Fibroblast of skin of abdomen (primary cell): ENCODE measurements at places on chromosomes 7 and 10.

DNA sequence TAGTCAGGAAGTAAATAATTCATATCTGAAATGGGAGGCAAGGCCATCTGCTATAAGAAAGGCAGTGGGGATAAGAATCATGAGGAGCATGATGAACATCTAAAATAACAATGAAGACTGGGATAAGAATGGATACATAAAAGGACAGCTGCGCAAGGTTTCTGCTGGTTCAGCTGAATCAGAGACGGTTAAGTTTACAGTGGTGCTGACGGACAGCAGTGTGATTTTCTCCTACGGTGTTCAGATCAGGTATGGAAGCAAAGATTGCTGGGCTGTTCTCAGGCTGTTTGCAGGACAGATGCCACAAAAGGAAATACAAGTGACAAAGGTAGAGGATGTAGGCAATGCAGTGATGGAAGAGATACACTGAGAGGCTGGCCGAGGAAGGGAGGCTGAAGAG lies 8.4 kb downstream of the CYCS start:
- no peak for DNase-seq

DNA sequence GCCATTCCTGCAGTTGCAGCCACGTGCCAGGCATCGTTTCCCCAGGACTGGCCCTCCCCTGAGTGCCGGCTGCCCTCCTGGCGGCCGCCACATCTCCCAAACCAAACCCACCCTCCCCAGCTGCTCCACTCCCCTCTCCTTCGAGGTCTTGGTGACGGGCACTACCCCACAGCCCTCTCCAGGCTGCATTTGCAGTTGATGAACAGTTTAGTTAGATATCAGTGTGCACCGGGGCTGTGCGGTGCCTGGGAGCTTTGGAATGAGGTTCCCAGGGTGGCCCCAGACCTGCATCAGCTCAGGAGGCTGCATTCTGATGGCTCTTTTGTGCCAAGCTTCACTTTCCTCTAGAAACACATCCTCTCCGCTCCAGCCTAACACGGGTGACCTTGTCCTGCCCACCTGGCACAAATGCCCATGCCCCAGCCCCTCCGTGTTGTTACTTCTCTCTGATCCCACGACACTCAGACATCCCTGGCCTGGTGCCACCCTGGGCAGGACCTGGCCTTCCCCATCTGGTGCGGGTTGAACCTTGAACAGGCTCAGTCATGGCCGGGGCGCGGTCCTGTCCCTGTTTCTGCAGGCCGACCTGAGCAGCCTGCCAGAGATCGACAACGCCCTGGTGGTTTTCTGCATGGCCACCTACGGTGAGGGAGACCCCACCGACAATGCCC lies 14.5 kb downstream of the TMEM120A start:
- DNase-seq, result no peak

GRCh38 chr7:132531562-132531961 lies 44.7 kb downstream of the PLXNA4 start:
- no peak for DNase-seq

- no peak for DNase-seq
Measured at GRCh38 chr7:98569691-98570337, 47.3 kb upstream of the NPTX2 start.

DNA sequence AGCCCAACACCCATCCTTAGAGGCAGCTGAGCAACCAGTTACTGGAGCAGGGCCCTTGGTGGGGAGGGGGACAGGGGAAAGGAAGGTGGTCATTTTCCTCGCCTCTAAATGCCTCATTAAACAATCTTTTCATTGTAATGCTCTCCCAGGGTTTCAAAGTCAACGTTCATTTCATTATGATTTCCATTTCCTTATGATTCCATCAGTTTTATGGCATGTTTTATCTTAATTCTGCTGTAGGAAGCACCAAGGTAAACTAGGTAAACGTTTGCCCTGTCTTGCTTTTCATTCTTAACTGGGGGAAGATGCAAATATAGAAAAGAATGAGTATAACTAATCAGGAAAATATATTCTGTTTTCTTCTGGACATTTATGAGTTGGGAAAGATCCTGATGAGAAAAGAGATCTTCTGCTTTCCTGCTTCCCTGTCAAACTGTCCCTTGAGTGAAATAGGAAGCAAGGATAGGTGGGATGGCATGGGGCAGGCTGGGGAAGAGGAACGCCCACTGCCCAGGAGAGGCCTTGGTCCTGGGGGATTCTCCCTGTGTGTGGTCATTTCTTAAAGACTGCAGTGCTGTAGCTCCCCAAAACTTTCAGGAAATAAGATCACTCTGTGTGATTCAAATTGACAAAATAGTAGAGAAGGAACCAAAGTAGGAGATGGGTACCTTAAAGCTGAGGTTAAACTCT lies 20.5 kb upstream of the TMEM236 start:
- no peak for DNase-seq

DNA sequence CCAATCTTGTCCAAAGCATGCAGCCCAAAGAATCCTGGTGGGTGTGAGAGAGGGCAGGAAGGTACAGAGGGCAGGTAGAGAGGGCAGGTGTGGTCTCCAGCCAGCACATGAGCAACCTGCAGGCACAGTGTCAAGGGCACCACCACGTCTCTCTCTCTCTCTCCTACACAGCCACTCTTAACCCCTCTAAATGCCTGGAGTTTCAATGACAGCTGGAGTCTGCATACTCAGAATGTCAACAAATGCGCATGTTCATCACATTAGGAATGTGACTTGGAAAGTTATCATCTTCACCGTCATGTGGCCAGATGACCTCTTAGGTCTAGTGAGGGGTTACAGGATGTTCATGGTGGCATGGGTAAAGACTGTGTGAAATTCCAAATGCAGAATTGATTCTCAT lies 456.8 kb downstream of the SORCS1 start:
- no peak for DNase-seq

DNA sequence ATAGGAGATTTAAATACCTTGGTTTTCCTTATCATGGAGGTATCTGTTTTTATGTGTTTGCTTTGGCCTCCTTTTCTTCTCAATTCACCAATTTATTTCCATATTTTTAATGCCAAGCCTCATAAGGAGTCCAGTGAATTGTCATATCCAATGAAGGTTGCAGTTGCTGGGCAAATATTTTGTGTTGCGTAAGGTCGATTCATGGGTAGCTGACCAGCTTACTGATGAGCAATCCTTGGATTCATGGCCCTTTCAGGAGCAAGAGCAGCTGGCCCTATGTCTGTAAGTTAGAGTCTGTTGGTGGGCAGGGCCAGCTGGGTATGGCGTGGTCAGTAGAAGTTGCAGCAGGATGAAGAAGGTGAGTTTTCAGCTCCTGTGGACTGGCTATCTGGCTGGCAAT lies 182.9 kb downstream of the PFKFB3 start:
- DNase-seq, result no peak

DNA sequence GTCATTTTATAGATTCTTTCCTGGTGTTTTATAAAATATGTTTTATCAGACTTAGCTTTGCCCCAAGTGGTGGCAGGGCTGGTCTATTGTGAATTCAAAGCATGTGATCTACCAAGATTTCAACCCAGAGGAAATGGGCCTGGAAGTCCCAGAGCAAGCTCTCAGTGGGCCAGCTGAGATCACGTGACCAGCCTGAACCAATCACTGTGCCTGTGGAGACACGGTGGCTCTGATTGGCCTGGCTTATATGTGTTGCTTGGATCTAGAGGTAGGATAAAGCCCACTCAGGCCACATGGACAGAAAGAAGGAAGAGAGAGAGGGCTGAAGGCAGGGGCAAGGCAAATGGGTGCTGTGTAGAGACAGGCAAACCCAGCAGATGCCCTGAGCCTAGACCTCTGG lies 65.5 kb upstream of the GATA3 start:
- no peak for DNase-seq

GRCh38 chr7:88337572-88337971 lies 30.9 kb upstream of the STEAP4 start:
- DNase-seq, result peak; percentile 40

GRCh38 chr7:151552352-151553028 lies 32.8 kb upstream of the RHEB start:
- DNase-seq, result no peak

DNA sequence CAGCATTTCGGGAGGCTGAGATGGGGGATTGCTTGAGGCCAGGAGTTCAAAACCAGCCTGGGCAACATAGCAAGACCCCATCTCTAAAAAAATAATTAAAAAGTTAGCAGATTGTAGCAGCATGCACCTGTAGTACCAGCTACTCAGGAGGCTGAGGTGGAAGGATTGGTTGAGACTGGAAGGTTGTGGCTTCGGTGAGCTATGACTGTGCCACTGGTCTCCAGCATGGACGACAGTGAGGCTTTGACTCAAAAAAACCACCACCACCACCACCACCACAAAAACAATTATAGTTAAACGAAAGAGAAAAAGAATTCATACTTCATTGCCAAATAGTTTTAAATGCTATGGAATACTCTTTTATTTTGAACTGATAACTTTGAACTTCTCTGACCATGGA lies 63.4 kb downstream of the VTI1A start:
- DNase-seq, result no peak

DNA sequence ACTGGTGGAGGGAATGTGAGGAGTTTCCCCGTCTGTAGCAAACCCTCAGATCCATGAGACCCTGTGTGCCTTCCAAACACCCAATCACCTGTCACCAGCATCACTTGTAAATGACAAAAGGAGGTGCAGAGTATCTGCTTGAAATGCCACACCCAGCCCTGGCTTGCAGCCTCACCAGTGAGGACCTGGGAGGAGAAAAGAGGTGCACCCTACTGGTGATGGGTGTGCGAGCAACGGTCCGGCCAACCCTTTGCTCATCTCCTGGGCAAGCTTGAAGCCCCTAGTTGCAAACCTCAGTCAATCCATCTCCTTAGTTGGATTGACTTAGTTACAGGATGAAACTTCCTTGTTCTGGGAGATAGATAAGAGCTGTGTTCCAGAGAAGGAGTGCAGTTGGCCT lies 62.4 kb upstream of the WAPL start:
- no peak for DNase-seq

DNA sequence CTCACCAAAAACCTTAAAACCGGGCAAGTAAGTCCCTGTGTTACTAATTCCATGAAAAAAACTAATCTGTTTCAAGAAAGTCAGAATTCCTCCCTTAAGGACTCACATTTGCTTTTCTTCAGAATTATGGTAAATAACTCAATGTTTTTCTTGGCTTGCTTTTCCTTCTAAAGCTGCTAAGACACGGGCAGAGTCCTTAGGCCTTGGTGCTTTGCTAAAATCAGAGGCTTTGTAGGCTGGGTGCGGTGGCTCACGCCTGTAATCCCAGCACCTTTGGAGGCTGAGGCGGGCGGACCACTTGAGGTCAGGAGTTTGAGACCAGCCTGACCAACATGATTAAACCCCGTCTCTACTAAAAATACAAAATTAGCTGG lies 32.0 kb downstream of the GNA12 start:
- no peak for DNase-seq

- no peak for DNase-seq
Measured at GRCh38 chr7:133491201-133491691, 238.4 kb downstream of the EXOC4 start.

DNA sequence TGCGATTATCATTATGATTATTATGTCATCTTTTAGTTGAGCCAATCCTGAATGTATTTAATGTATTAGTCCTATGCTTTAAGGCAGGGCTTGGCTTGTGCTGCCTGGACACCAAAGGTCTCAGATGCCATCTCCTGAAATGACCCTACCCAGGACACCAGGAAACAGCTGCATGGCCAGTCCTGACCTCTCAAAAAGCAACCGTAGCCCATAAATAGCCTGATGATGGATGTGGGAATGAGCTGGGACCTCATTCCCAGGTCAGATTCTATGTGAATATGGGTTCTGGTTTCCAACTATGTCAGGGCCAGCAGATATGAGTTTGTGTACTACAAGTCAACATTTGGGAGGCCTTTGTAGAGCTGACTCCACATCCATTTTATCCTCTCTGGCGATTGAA lies 438.4 kb downstream of the NRG3 start:
- no peak for DNase-seq

DNA sequence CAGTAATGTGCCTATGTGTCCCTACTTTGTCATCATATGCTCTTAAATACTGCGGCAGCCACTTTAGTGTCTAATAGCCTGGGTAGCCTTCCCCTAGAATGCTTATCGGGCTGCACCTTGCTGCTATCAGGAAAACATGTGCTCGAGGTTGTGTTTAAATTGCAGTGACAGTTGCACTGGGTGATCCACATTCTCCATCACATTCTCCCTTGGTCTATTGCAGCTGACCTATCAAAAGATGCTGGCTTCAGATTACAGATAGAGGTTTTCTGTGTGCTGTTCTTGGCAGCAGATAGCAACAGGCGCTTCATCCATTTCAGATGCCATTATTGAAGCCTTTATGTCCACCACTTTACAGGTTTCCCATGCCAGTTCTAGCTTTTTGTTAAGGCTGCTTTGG lies 130.1 kb upstream of the MDFIC start:
- peak; percentile 9 for DNase-seq

DNA sequence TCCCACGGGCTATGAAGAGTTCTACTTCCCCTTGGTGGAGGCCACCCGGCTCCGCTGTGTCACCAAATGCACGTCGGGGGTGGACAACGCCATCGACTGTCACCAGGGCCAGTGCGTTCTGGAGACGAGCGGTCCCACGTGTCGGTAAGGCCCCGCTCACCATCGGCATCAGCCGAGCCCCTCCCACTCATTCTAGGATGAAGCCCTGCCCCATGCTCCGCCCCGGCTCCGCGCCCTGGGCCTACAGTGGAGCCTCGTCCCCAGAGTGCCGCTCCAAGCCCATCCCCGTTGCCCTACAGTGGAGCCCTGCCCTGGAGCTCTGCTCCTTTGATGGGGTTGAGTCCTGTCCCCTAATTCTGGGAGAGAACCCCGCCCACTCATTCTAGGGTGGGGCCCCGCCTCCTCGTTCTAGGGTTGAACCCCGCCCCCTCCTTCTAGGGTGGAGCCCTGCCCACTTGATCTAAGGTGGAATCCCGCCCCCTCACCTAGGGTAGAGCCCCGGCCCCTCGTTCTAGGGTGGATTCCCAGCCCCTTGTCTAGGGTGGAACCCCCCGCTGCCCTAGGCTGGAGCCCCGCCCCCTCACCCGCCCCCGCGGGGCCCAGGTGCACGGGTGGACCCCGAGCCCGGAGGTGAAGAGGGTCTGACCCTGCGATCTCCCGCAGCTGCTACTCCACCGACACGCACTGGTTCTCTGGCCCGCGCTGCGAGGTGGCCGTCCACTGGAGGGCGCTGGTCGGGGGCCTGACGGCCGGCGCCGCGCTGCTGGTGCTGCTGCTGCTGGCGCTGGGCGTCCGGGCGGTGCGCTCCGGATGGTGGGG lies 3.4 kb upstream of the MUC12 start:
- DNase-seq, result peak; percentile 29

- DNase-seq, result peak; percentile 78
Measured at GRCh38 chr7:75054744-75055143, 18.9 kb downstream of the RCC1L start.
